ENCODE measurements at places on chromosomes 7 and 10.

GRCh38 chr7:46239846-46240245 lies 318.8 kb upstream of the IGFBP3 start:
- no peak for DNase-seq

DNA sequence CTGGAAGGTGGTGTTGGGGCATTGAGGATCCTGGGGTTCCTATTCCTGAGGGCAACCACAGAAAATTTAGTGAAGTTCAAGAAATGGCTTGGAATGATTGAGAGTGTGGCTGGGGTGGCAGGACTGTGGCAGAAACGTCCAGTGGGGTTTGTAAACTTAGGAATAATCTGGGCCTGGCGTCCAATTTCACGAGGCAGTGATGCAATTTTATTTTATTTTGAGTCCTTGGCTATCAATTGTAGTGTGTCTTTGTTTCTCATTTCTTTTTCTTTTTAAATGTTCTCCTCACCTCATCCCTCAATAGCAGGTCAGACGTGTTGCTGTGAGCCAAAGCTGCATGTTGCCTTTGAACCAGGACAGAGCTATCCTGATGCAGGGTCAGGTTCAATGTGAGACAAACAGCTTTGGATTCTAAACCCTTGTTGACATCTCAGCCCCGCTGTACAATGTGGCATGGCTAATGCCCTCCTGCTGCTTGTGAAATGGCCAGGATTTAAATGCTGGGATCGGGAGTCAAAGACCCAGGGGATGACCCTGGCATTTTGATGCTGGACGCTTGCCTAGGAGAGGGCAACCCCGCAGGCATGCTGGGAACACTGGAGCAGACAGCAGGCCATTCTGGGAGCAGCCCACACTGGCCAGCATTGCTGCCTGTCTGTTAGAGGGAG lies 64.8 kb downstream of the RBM20 start:
- no peak for DNase-seq

DNA sequence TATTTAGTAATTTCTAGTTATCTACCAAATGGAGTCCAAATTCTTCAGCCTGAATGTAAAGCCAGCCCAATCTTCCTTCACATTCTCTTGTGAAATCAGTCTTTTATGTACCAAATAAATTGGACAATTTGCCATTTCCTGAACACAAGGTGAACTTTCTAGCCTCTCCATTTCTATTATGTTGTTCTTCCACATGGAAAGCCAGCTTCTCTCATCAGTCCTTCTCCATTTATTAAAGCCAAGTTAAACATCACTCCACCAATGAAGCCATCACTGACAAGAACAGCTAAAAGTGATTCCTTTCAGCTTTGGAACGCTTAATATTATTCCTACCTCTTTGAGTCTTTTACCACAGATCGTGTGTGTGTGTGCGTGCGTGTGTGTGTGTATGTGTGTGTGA lies 88.4 kb downstream of the VPS41 start:
- DNase-seq: no peak

- no peak for DNase-seq
Observed at GRCh38 chr7:89761173-89761572, 393.1 kb upstream of the STEAP1 start.
